ENCODE measurements at places on chromosomes 16 and 17.

GRCh38 chr16:52568983-52569690 lies 22.2 kb upstream of the TOX3 start:
- DNase-seq = no peak

GRCh38 chr16:2841606-2842339 lies 11.7 kb downstream of the ZG16B start:
- no peak for DNase-seq

- DNase-seq = no peak
Measured at GRCh38 chr16:90057738-90058173, 19.4 kb downstream of the PRDM7 start.

- DNase-seq = no peak
Measured at GRCh38 chr17:79977708-79978547, 57.7 kb downstream of the TBC1D16 start.

- no peak for DNase-seq
Measured at GRCh38 chr16:86092586-86093480, 193.9 kb downstream of the IRF8 start.

- DNase-seq = no peak
Measured at GRCh38 chr17:79794659-79795511, 2.0 kb downstream of the CBX8 start.

DNA sequence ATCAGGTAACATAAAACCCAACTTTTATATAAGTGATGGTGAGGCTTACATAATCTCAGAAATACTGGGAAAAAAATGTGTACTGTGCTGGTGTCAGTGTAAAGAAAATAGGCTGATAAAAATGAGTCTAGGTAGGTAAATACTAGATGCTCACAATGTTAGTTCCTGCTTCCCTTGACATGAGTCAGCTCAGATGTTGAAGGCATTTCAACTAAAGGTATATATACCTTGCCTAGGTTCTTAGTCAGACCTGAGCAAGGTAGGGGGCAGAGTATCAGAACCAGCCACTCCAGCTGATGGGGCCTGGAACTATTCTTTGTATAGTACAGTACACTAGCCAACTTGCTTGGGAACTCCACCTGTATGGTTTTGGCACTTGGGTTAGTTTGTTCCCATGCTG lies 51.0 kb upstream of the CA10 start:
- no peak for DNase-seq

- peak; percentile 71 for DNase-seq
Measured at GRCh38 chr17:2792366-2793169, 3.7 kb upstream of the RAP1GAP2 start.

DNA sequence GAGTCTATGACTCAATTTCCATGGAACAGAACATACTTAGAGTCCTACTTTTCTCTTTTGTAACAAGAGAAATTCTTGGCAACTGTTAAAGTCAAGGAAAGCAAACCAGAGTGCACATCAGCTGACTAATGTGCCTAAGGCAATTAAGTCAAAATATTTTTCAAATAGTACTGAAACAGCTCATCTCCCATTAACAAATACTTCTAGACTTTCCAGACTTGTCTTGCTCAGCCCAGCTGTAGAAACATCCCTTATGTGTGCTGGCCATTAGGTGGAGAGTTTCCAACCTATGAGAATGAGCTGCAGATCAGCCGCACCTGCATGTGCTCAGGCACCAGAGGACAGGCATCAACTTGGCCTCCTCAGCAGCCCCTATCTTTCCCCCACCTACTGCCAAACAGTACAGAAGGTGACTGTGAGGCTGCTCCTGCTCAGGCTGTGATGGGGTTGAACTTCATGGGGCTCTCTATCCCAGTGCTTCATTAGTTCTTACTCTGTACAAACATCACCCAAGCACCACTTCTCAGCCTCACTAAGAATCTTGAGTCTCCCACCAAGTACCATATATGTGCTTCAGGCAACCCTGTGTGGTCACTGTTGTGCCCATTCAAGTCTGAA lies 32.2 kb downstream of the TEX2 start:
- no peak for DNase-seq

GRCh38 chr16:31344712-31345111 lies 10.3 kb upstream of the ITGAX start:
- no peak for DNase-seq

GRCh38 chr17:12287953-12288352 lies 267.3 kb downstream of the MAP2K4 start:
- DNase-seq = no peak

GRCh38 chr16:65574326-65574966 lies 452.6 kb upstream of the CDH11 start:
- no peak for DNase-seq

DNA sequence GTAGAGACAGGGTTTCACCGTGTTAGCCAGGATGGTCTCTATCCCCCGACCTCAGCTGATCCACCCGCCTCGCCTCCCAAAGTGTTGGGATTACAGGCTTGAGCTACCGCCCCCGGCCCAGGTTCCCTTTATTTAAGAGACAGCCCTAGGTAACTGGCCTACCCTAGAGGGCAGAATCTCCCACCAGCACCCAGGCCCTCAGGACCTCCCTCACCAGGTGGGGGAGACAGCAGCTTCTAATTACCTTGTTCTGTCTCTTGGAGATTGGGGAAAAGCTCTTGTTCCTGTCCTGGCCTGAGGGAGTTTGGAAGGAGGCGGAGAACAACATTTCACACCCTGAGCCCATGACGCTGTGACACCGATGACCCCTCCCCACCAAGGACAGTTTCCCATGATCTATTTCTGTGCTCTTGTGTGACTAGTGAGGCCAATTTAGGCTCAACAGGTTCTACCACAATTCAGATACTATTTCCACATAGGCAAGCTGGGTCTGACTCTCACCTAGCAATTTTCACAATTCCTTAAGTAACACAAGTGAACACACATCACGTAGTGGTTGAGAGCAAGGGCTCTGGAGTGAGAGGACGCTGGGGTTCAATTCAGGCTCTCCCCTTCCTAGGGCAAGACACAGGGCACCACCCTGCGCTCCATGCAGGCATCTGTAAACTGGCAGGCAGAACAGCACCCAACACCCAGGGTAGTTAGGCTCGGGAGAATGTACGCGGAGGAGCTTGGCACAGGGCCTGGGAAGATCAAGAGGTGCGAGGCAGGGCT lies 20.4 kb downstream of the HDAC5 start:
- DNase-seq = no peak

- no peak for DNase-seq
Measured at GRCh38 chr17:81810892-81811704, 7.1 kb downstream of the GCGR start.

- no peak for DNase-seq
Measured at GRCh38 chr17:82013772-82014321, 8.8 kb downstream of the CENPX start.

- DNase-seq = no peak
Measured at GRCh38 chr17:30920683-30921543, 832 bp upstream of the ADAP2 start.

- DNase-seq = no peak
Measured at GRCh38 chr17:83084621-83085056, 5.2 kb downstream of the METRNL start.

GRCh38 chr17:3894911-3895343 lies 2.1 kb upstream of the CAMKK1 start:
- DNase-seq = no peak
